ENCODE measurements at places on chromosomes 1 and 21. TPM values are rescaled to one million over a fixed set of nuclear protein-coding genes. Genes with fewer than 3 reads are reported as not detected.

- H3K27me3 ChIP-seq = no peaks in the 10 kb centered on the region
- H3K4me1 ChIP-seq = peaks cover 2% of the 10 kb centered on the region
- H3K27ac ChIP-seq = no peak overlapping the region
Measured at GRCh38 chr1:77620273-77620672, 62.2 kb downstream of the ZZZ3 start.

- no peaks in the 10 kb centered on the region for H3K27me3 ChIP-seq
- peaks cover 10% of the 10 kb centered on the region for H3K36me3 ChIP-seq
- no peak overlapping the region for H3K4me3 ChIP-seq
- H3K27ac ChIP-seq = no peak overlapping the region
- peaks cover 7% of the 10 kb centered on the region for H3K4me1 ChIP-seq
- DNase-seq = no peak
Measured at GRCh38 chr1:97740891-97741290, 179.9 kb downstream of the DPYD start.

DNA sequence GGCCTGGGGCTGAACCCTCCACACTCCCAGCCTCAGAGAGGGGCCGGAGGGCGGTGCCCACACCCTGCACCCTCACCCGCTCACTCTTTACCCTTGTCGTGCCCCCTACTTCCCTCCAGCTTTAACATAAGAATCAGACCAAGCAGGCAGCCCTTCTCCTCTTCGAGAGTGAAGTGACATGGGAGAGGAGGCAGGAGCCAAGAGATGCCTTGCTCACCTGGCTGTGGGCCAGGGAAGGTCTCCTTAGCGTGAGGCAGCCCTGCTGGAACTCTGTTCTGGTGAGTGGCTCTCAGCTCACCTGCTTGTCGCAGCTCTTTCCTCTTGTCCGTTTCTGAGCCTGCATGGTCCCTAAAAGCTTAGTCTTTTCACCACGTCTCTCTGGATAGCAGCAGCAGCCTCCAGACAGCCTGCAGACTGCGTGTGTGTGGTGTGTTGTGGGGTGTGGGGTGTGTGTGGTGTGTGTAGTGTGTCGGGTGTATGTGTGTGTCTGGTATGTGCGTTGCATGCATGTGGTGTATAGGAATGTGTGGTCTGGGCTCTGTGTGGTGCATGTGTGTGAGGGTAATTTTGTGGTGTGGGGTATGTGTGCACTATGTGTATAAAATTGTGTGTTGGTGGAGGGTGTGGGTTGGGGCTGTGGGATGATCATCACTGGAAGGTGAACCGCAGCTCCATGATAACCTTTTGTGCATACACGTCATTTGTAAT, 86.7 kb downstream of the CCDC185 start:
- no peaks in the 10 kb centered on the region for H3K36me3 ChIP-seq
- DNase-seq = no peak
- H3K4me1 ChIP-seq = no peaks in the 10 kb centered on the region
- H3K4me3 ChIP-seq = no peak overlapping the region

DNA sequence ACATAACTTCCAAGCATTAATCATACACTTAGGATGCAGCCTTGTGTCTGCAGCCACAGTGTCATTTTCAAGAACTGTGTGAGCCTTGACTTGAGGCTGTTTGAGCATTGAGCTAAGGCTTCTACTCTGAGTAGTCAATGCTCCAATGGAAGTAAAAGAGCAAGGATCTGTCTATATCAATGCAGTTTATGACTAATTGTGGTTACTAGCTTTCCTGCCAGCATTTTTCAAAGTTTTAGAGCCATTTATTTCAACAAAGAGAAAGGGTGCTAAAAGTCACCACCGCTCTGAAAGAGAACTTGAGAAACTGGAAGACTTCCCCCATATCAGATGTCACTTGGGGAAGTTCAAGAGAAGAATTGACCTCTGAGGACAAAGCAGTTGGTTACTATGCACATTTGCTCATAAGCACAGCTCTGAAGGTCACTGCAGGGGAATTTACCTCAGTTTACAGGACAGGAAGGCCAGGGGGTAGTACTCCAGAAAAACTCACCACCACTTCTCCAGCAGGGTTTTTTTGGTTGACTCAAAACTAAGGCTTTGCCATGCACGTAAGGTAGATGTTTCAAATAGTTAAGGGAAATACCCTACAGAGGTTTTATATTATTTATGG, 24.5 kb upstream of the RGS1 start:
- no peak for DNase-seq
- H3K4me1 ChIP-seq = peaks cover 9% of the 10 kb centered on the region
- H3K27ac ChIP-seq = peak overlapping the region; percentile 69
- H3K4me3 ChIP-seq = no peak overlapping the region

The PADI4 gene
- not detected for total RNA-seq

The FOXJ3 gene
- total RNA-seq = 33.6 TPM

The IGSF5 gene
- not detected for total RNA-seq

The BTBD19 gene
- total RNA-seq = 51.2 TPM

The CRABP2 gene
- 146 TPM for total RNA-seq
